ENCODE measurements at places on chromosomes 6 and 20.

DNA sequence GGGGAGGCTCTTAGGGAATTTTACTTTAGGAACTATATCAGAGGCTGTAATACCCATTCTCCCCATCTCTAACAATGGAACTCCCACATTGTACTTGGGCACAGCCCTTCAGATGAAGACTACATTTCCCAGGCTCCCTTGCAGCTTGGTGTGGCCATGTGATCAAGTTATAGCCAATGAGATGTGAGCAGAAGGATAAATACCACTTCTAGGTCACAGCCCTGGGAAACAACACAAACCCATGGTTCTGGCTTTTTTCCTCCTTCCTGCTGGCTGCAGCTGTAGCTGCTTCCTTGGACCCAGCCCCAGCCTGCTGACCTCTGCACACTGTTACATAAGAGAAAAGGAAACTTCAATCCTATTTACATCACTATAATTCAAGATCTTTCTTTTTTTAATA lies 445.9 kb upstream of the JARID2 start:
- DNase-seq = peak; percentile 54

DNA sequence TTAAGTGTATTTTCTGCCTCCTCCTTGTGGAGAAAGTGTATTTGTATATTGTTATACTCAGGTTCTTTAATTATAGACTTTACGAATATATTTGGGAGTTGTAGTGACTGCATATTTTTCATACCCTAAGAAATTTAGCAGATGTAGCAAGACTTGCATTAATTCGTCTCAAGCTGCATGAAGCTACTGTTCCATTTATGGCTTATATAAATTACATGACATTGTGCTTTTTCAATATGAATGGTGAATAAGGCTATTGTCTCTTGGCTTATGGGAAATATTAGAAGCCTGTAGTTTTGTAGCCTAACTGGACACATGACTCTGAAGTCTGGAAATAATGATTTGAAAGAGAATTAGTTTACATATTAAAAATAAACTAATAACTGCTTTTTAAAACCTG lies 2.4 kb downstream of the ADGRG6 start:
- no peak for DNase-seq

- no peak for DNase-seq
Observed at GRCh38 chr6:85460154-85460920, 10.5 kb downstream of the NT5E start.

DNA sequence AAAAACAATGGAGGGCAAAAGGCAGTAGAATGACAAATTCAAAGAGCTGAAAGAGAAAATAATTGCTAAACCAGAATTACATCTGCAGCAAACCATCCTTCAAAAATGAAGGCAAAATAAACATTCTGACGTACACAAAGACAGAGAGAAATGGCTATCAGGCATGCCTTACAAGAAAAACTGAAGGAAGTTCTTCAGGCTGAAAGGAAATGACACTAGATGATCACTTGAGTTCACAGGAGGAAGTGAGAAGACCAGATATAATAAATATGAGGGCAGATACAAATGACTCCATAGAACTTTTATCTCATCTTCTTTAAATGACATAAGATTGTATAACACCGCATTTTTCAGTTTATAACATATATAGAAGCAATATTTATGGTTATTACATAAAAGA lies 30.0 kb downstream of the DZANK1 start:
- DNase-seq = no peak

- DNase-seq = no peak
Observed at GRCh38 chr20:35743693-35744491, 1.8 kb upstream of the RBM39 start.

DNA sequence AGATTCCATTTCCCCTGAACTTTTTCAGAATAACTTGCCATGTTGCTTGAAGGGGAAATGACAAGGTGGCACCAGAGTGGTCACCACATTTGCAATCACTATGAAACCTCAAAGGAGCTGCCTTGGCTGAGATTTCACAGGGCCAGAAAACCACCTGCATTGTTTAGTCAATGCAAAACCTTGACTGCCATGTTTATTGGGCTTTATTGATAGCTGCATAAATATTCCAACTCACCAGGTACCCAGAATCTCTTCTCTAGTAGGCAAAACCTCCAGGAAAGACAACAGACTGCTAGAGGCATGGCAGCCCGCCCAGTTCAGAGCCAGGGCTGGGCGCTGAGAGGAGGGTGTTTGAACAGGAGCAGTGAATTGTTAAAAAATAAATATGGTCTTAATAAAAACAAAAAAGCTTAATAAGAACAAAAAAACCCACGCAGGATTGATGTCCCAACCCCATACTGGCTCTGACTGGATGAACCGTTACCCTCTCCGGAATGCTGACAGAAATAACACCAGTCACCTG lies 375.6 kb downstream of the ZFAND3 start:
- DNase-seq = no peak

DNA sequence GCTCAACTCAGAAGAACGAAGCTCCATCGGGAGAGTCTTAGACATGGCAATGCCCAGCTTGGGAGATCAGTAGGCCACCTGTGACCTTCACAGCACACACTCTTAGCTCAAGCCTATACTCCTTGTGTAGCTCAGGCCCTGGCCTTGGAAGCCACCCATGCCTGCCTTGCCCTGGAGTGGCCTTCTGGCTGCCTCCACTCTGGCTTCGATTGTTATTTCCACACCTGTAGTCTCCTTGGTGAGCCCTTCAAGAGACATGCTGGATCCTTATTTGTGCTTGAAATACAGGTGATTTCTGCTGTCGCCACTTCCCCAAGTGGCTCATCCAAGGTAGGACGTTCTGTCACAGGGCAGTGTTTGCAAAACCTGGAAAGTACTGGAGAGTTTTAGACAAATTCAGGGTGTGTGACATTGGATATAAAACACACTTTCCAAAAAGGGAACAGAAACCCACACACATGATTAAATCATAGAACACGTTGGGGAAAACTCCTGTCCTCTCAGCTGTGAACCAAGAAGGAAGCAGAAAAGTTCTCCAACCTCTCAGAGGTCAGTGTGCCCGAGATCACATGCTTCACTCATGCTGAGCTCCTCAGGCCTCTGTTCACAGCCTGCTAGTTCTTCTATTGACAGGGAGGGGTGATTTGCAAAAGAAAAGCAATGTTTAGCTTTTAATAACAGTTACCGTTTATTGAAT lies 391.8 kb downstream of the CDC5L start:
- DNase-seq = no peak

DNA sequence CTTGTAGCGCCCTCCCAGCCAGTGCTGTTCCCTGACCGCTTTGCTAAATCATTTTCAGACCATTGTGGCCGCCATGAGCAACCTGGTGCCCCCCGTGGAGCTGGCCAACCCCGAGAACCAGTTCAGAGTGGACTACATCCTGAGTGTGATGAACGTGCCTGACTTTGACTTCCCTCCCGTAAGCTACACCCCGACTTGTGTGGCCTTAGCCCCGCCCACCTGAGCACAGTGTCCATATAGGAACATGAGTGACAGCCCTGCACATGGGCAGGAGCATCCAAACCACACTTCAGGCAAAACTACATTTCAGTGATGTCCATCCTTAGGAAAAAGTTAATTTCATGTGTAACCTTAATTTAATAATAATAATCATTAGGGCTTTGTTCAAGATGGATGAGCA lies 51.1 kb downstream of the GNAS start:
- DNase-seq = no peak

- peak; percentile 20 for DNase-seq
Observed at GRCh38 chr6:25596928-25597818, 54.8 kb upstream of the SCGN start.
